Neural progenitor cell (in vitro differentiated cells): ENCODE measurements at places on chromosomes 1 and 21.

DNA sequence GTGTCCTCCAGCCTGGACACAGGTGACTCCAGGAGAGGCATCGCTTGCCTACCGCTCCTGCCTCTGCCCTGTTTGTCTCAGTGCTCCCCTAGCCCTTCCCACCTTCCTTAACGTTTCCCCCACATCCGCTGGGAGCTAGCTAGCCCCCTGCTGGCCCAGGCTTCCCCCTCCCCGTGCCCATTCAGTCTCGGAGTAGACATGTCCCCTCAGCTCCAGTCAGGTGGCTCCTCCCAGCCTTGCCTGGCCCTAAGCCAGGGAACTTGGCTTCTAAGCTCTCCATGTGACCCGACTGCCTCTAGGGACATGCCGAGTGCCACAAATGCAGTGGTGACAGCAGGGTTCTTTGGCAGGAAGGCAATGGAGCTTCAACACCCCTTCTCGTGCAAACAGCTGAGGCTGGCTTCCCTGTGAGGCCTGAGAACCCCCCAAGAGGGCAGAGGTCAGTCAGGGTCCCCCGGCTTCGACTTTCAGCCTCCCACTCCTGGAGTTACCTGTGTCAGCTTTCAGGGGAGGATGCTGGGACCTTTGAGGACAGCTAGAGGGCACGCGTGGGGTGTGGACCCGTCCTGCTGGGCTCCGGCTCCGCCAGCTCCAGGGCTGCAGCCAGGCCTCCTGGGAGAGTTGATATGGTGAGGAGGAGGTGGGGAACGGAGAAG is 16.2 kb downstream of the DRAXIN start:
- DNase-seq: no peak

DNA sequence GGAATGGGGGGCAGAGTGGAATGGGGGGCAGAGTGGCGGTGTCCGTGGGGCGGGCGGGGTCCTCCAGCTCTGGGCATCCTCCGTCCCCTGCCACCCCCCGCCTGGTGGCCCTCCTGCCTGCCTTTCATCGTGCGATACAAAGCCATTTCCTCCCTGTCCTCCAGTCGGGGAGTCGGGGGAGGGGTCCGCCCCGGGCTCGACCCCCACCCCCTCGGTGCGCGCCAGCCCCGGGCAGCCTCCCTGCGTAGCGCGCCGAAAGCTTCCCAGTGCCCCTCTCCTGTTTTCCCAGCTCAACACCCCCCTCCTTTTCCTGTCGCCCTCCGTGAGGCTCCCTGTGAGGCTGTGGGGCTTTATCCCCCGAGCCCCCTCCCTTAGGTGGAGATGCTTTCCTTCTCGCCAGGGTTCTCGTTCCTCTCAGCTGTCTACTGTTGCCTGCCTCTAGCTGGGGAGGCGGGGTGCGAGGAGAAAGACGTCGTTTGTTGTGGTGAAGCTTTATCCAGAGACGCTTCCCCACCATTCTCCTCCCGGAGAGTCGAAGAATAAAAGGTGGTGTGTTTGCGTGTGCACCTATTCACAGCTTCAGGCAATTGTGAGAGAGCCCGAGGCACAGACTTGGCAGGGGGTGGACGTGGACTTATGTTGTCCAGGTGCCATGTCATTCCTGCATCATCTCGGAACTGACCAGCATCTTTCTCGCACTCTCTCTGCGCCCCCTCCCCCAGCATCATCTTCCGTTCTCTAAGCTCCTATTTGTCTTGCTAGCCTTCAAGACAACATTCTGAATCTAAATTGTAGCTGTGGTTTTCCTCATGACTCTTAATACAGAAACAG is 848 bp downstream of the DNM3 start:
- DNase-seq: peak; percentile 47

- DNase-seq: peak; percentile 1
Measured at GRCh38 chr21:24045775-24046215, 1561.5 kb downstream of the MRPL39 start.

GRCh38 chr1:91672601-91673161 is 172.0 kb downstream of the CDC7 start:
- DNase-seq: no peak

GRCh38 chr1:161905269-161905884 is 118.3 kb downstream of the OLFML2B start:
- peak; percentile 48 for DNase-seq

DNA sequence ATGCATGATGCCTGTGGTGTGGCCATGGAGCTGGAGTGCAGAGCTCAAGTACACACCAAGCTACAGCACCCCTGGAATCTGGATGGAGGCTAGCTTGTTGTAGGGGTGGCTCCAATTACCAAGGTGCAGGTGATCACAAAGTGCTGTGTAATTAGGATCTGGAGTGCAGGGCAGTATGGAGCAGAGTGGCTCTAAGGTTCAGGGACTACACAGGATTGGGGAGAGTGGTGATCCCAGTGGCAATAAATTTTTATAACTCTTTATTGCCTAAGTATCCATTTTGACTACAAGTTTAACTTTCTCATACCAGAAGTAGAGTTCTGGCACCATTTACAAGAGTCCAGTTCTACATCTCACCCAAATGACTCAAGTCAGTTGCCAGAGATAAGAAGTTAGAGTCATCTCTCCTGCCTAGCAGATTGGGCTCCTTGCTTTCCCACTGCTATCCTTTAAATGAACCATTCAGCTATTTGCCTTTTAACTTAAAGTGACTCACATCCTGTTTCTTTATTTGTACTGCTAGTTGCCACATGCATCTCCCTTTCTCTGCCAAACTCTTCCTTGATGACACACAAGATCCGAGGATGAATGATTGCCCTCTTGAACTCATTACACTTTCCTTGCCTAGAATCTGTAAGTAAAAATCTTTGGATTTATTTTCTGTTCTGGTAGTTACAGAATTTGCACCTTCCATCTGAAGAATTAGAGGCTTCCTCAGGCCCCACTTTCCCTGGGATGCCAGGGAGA is 427.2 kb downstream of the KCNT2 start:
- no peak for DNase-seq

DNA sequence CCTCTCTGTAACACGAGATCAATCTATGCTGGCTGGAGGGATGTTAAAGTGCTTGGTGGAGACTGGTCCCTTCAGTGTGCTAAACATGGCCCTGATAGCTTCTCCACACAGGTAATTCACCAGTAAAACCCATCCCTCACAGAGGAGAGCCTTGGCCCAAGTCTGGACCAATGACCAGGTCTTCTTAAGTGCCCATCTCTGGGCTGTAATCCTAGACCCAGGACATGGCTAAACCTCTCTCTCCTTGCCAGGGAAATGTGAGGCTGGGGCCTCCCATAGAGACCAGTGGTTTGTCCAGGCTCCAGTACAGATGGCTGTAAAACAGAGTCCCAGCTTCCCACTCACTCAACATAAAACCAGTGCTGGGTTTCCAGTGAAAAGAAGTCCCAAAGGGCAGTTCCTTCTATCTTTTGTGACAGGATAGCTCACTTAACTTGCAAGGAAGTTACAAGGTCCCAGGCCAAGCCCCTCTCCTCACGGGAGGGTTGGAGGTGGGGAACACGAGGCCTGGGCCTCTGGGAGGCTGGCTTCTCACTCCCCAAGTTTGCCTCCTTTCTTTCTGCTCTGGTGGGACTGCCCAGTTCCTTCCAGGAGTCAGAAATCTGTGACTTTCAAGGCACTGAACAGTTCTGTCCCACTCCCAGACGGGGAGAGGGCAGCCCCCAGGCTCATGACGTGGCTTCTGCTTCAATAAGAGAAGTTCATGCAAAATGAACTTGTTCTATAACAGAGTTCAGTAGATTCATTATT is 2.2 kb upstream of the KIF17 start:
- no peak for DNase-seq

- no peak for DNase-seq
Measured at GRCh38 chr21:21624674-21625073, 626.5 kb downstream of the NCAM2 start.

- DNase-seq: no peak
Measured at GRCh38 chr1:158255656-158256055, 1.4 kb downstream of the CD1A start.

GRCh38 chr1:55623311-55623710 is 408.1 kb upstream of the USP24 start:
- DNase-seq: no peak

DNA sequence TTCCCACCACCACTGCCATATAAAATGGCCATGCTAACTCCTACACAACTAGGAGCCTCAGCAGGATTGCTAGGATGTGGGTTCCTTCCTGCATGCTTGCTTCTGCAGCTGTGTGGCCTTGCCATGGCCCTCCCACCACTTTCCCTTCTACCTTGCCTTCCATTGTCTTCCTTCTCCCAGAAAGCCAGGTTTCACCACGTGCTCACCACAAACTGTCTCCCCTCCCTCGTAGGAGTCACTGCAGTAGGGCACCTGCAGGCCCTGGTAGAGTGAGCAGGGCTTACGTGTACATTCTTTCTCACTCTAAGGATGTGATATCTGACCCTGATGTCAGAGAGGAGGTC is 3.7 kb downstream of the C1orf226 start:
- no peak for DNase-seq

GRCh38 chr1:47432071-47433036 is 5.5 kb upstream of the FOXD2 start:
- DNase-seq: peak; percentile 94

DNA sequence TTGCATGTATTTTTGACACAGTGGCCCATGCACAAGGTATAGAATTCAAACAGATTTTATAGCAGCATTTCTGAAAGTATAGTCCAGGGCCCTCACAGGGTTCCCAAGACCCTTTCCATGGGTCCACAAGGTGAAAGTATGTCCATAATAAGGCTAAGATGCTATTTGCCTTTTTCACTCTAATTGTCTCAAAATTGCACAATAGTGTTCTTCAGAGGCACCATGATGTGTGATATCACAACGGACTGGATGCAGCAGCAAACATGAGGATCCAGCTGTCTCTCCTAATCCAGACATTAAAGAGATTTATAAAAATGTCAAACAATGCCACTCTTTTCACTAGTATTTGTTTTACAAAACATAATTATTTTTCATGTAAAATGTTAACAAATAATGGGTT is 88.8 kb upstream of the PRDX6 start:
- no peak for DNase-seq

- DNase-seq: peak; percentile 78
Measured at GRCh38 chr1:56819387-56819899, at the start of gene FYB2. Gene FYB2 (minus strand): TSS chr1:56819404. CDS start chr1:56819290, 114 bp downstream.

DNA sequence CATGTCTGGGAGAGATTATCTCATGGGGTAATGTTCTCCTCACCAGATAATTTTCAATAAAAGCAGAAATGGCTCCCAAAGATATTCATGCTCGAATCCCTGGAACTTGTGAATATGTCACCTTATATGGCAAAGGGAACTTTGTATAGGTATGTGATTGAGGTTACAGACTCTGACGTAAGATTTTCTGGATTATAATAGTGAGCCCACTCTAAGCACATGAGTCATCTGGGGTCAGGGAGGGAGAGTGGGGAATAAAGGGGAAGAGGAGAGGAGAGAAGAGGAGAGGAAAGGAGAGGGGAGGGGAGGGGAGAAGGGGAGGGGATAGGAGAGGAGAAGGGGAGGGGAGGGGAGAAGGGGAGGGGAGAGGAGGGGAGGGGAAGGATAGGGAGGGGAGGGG is 1193.9 kb downstream of the PLA2G4A start:
- DNase-seq: no peak

- no peak for DNase-seq
Measured at GRCh38 chr1:10564063-10564462, 89.3 kb downstream of the PEX14 start.

DNA sequence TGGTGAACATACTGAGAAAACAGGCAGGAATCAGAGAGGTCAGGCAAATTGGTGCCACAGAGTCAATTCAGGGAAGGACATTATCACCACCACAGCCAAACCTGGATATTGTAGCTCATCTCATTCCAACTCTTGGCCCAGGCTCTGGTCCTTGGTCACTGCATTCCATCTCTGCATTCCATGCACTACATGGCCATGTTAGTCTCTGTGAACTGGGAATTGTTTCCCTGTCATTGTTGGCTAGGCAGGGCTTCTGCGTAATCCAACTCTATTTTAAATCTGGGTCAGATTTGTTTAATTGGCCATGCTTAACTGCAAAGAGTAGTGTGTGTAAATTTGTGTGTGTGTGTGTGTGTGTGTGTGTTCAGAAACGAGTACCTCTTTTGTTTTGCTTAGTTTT is 837.6 kb upstream of the ADAMTS5 start:
- DNase-seq: peak; percentile 21

- DNase-seq: no peak
Measured at GRCh38 chr1:226466296-226466695, 58.4 kb upstream of the PARP1 start.

GRCh38 chr1:248857201-248857600 is 1.7 kb downstream of the ZNF692 start:
- DNase-seq: no peak

DNA sequence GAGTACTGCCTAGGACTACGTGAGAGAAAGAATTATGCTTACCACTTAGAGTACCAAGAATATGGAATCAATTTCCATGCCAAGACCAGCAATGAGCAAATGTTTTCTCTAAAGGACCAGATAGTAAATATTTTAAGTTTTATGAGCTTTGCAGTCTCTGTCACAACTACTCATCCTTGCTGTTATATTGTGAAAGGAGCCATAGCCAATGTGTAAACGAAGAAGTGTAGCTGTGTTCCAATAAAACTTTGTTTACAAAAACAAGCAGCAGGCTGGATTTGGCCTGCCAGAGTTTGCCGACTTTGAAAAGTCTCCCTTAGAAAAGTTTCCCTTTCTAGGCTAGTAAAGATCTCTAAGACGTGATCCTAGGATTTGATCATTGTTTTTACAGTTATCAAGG is 128.8 kb downstream of the PDE4B start:
- DNase-seq: no peak

DNA sequence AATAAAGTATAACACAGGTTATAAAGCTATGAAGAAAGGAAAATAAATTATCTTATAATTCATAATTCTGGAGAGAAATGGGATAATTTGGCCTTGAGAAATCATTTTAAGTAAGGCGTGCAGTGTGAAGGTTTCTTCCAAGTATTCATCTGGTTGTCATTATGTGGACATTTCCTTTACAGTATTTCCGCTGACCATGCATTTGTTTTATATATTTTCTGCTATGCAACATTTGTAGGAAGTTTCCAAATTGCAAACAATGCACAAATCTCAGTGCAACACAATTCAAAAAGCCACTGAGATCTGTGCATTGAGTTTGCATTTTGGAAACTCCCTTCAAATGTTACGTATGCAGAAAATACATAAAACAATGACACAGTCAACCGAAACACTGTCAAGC is 17.8 kb downstream of the ZNF670 start:
- DNase-seq: no peak

- no peak for DNase-seq
Measured at GRCh38 chr21:28737674-28738419, 254.8 kb downstream of the LTN1 start.

GRCh38 chr1:107623431-107623830 is 341.5 kb downstream of the VAV3 start:
- no peak for DNase-seq
